ENCODE measurements at places on chromosomes 12 and 14.

GRCh38 chr12:132302466-132303358 is 26.7 kb downstream of the GALNT9 start:
- DNase-seq = no peak

GRCh38 chr12:124837958-124838803 is 25.5 kb downstream of the SCARB1 start:
- DNase-seq = no peak

DNA sequence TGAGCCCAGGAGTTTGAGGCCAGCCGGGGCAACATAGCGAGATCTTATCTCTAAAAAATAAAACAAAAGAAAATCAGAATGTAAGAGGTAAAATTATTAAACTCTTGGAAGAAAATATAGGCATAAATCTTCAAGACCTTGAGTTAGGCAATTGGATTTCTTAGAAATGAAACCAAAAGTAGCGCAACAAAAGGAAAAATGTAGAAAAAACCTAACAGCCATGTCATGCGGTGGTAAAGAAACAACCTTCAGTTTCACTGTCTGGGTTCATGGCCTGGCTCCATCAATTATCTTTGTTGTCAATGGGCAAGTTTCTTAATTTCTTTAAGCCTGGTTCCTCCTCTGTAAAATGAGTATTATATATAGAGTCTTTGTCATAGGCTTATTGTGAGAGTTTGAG is 5.6 kb upstream of the GCH1 start:
- DNase-seq = no peak

DNA sequence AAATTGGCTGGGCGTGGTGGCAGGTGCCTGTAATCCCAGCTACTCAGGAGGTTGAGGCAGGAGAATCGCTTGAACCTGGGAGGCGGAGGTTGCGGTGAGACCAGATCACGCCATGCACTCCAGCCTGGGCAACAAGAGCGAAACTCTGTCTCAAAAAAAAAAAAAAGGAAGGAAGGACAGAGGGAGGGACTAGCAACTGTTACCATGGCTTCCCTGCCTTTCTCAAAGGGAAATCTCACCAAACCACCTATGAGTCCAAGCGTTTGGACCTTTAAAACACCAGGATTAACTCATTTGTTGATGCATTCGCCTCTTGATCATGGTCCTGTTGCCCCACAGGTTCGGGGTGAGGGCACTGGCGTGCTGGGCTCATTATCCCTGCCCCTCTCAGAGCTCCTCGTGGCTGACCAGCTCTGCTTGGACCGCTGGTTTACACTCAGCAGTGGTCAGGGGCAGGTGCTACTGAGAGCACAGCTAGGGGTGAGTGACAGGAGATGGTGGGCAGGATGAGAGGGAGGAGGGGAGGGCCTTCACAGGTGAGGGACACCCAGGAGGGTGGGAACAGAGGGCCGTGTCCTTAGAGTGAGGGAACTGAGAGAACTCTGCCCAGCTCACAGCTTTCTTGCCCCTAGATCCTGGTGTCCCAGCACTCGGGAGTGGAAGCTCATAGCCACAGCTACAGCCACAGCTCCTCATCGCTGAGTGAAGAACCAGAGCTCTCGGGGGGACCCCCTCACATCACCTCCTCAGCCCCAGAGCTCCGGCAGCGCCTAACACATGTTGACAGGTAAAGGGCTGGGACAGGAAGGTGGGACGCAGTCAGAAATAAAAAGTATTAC is 10.2 kb upstream of the MYL6B start:
- DNase-seq = no peak

- no peak for DNase-seq
These were observed 26.3 kb upstream of the TC2N start for GRCh38 chr14:91893669-91894068.

DNA sequence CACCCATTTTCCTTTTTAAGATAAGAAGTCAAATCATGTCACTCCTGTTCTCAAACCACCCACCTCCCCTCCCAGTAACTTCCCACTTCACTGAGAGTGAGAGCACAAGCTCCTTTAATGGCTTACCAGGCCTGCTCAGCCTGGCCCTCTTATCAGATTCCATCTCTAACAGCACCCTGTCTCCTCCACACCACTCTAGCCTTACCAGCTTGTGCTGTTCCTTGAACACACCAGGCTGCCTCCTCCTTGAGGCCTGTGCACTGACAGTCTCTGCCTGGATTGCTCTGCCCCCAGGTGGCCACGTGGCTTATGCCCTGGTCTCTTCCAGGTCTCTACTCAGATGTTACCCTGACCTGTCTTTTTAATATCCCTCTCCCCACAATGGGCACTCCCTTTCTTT is 40.1 kb upstream of the EVL start:
- DNase-seq = no peak

DNA sequence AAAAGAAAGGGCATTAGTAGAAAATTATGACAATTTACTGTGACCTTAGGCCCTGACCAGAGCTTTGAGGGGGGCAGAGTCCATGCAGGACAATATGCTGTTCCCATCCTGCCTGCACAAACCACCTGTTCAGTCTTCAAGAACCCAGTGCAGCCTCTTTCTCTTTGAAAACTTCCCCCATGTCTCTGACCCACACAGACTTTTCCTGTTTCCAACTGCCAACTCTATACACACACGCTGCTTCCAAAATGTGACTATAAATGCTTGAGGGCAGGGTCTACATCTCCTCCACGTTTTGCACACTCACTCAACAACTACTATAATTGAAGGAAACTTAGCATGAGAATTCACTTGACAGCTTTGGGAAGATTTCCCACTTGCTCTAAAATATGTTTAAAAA is 36.6 kb upstream of the SYCP3 start:
- DNase-seq = no peak

DNA sequence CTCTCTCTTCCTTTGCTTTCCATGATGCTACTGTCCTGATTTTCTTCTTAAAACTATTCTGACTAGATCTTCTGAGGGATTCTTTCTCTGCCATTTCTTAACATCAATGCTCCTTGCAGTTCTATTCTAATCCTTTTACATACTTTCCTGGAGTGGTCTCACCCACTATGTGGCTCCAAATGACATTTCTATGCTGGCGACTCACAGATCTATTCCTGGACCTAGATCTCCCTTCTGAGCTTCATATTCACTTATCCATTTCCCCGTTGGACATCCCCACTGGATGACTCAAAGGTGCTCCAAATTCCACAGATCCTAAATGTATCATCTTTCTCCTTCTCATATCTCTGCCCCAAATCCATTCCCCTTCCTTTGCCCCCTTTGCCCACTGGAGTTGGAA is 4.1 kb downstream of the TEP1 start:
- DNase-seq = no peak

GRCh38 chr14:101057394-101057793 is 153.9 kb upstream of the RTL1 start:
- no peak for DNase-seq

GRCh38 chr12:86663716-86664115 is 407.5 kb upstream of the MGAT4C start:
- no peak for DNase-seq

DNA sequence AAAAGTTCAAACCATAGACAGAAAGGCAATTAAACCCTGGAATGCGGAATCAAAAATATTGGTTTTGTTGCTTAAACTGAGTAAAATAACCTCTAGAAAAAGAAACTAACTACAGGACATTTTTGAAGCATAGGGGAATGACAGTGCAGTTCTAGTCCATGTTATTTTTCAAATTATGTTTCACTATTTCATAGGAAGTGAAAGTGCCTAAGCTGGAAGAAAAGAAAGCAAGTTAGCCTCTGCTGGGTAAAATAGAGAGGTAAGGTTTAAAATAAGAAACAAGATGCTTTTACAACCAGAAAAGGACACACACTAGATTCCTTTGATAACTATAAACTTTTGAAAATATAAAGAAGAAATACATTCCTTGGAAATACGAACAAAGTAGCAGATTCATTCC is 1.1 kb downstream of the CLECL1 start:
- no peak for DNase-seq

DNA sequence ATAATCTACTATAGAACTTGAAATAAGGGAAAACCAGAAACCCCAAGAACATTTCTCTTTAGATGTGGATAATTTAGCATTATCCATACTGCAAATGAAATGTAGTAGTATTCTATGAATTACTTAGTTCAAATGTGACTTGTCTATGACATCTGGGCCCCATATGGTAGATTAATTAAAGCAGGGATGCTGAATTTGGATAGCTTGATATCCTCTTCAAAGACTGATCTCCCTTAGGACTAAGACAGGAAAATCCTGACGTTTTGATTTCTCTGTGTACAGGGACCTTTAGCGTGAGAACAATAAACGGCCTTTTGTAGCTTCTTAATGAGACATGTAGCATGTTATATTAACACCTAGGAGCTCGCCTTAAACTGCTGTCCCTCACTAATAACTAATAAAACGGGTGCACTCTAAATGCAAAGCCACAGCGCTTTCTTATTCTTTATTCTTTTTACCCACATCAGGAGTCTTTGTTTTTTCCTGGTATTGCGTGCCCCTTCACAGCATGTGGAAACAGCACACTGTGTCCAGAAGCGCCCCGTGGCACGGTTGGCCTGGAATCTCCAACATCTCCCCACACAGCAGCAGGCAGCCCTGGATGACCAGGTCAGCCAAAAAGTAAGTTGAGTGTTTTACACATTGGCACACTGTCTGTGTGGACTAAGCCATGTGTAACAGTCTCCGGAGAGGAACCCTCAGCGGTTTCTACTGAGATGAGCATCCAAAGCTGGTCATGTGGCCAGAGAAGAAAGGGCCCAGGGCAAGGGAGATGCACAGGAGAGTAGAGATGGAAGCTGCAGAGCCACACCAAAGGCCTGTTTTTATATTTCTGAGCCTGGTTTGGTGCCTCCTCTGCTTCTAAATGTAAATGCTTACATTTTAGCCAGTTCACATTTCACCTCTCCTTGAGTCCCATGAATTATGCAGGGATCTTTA is 93.1 kb downstream of the SRGAP1 start:
- no peak for DNase-seq

DNA sequence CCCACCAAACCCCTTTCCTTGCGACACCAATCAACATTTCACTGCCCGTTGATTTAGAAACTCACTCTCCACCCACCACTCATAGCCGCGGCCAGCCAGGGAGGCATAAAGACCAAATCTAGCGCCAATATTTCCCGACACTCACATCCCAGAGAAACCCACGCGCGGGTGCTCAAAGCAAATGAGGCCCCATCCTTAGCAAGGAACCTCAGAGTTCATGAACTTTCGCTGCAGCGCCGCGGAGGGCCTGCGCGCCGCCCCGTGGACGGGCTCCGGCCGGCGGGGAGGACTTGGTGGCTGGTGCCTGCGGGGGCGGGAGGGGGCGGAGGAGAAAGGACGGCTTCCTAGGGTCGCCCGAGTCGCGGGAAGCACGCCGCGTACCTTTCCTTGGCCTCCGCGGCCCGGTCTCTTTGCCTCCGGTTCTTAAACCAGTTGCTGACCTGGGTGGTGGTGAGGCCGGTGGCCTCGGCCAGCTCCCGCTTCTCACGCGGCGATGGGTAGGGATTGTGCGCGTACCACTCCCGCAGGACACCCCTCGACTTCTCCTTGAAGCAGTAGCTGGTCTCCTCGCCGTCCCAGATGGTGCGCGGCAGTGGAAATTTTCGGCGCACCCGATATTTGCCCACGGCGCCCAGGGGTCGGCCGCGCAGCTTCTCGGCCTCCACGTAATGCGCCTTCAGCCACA is 886 bp downstream of the SIX1 start:
- DNase-seq = no peak

- no peak for DNase-seq
These were observed 102.8 kb upstream of the EGLN3 start for GRCh38 chr14:34053666-34054065.

- DNase-seq = peak; percentile 21
These were observed 304.8 kb upstream of the OR4E1 start for GRCh38 chr14:21978184-21978998.

DNA sequence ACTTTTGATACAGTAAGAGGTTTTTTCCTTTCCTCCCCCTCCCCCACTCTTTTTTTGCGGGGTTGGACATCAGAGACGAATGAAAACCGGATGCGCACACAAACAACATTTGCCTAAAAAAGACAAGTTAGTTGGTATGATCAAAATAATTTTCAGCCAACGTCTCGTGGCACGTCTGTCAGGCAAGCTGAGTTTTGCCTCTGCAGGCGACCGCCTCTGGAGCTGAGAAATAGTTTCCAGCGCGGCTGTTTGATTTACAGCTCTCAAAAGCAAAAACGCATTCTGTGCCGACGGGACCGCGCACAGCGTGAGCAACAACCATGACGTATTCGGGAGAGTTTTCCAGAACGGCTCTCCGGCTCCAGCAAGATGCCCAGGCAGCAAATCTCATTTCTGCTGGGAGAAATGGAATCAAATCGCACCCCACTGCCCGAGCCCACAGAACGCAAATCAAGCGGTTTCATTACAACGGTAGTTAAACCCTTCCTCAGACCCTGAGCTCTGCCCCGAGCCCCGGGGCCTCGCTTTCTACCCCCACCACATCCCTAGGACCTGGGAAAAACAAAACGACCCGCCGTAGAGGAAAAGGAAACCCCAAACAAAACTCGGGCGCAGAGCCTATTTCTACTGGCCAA is 14.2 kb upstream of the CALM1 start:
- DNase-seq = peak; percentile 42

DNA sequence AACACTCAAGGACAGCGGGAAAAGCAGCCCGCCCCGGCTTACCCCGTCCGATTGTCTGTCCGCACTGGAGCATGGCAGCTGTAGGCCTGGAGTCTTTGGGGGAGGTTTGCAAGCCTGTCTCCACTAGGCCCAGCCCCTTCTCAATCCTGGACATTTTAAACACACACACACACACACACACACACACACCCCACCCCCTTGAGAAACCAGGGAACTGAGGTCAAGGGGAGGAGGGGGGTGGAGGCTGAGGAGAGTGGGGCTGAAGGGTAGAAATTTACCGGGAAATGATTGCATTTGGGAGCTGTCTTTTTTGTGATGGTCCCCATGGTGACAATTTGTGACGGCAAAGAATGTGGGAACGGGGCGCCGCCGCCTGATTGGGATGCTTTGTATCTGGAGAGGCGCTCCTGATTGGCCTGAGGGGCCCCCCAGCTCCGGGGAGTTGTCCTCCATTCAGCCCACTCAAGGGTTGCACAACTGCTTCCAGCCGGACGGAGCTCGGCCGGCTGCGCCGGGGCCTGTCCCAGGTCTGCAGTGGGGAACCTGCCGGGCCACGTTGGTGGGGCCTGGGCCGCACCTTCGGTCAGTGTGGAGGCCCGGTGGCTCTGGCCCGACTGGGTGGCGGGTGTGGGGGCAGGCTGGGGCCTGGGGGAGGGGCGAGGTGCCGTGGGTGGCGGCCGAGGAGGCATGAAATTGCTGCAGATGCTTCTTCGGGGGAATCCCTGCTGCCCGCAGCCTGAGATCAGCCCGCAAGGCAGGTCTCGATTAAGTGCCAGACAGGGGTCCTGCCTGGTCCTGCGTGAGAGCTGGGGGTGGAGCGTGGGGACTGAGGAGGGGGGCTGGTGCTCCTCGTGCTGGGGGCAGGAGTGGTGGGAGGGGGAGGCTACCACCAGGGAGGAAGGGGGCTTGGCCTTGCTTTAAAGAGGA is at the start of gene FAM181A:
Gene FAM181A (plus strand): TSS at position 472 of the 927 bp plus-strand sequence. CDS start 942 bp downstream, outside the sequence.
- DNase-seq = no peak
